ENCODE measurements at places on chromosomes 1 and 21. TPM values are rescaled to one million over a fixed set of nuclear protein-coding genes. Genes with fewer than 3 reads are reported as not detected.

DNA sequence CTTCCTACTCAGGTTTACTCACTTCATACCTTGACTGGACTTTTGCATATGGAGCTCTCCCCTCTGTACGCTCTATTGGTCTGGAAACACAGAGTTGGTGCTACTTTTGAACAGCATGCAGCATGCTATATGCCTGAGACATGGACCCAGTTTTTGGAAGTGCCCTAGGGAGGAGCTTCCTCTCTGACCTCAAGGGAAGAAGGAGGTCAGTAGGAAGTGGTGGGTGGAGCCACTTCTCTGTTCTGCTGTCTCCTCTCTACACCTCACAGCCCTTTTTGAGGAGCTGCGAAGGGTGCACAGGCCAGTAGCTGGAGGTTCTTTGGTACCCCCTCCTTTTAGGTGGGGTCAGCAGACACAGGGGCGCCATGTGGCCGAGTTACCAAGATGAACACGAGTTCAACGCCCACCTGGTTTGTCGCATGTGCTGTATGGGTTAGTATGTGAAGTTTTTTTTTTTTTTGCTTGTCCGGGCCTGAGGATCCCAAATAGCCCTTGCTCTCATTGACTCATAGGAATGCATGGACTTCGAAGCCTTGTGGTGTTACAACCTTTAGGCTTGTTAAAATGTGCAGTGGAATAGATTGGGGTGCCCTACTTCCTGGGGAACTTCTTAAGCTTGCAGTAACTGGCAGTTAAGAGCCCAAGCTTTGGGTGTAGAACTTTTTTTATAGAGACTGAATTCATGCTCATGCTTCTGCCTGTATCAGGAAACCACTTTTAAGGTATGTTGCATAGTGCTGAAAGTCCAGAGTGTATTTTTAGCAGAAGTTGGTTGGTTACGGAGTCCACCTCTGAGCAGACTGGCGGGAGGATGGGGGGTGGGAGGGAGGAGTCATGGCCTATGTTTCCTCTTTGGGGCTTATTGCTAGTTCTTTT is 10.7 kb downstream of the MACF1 start:
- no peak for DNase-seq

GRCh38 chr1:6545276-6546112 is 8.8 kb downstream of the NOL9 start:
- DNase-seq = no peak

DNA sequence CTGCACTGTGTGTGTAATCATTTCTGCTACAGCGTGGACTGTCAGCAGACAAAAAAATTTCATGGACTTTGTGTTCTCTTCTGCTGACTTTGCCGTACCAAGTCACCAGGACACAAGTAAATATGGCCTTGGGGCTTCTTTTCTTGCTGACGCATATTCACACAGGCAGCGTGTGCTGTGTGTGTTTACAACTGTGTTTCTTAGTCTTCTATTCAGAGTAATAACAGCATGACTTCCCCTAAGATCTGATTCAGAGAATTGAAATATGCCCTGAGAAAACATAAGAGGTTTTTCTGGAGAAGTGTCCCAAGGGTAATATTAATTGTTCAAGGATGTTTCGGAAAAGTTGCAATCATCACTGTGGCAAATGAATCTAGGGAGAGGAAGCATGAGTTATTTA is 47.1 kb upstream of the DYNLT5 start:
- DNase-seq = no peak

GRCh38 chr1:173332026-173332425 is 124.9 kb upstream of the TNFSF4 start:
- no peak for DNase-seq

GRCh38 chr1:227781314-227781930 is 34.1 kb upstream of the PRSS38 start:
- peak; percentile 2 for DNase-seq

- no peak for DNase-seq
Observed at GRCh38 chr1:200296091-200296661, 113.7 kb downstream of the ZNF281 start.

DNA sequence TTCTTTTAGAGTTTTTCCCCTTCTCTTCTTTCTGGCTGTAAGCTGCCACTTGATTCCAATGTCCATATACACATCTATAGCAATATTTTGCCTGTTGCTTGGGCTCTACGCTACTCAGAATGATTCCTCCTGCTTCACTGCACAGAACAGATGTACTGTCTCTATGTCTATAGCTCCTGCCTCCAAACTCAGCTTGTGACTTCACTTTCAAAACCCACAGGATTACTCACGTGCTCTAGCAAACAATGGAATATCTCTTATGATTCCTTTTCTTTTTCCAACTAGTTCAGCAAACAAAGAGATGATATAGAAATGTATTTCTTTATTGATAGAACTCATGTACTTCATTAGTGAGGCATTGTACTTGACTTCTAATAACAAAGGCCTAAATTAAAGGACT is 80.5 kb upstream of the SOX13 start:
- DNase-seq = no peak

GRCh38 chr1:230858236-230858820 is 10.0 kb downstream of the C1orf198 start:
- DNase-seq = no peak

DNA sequence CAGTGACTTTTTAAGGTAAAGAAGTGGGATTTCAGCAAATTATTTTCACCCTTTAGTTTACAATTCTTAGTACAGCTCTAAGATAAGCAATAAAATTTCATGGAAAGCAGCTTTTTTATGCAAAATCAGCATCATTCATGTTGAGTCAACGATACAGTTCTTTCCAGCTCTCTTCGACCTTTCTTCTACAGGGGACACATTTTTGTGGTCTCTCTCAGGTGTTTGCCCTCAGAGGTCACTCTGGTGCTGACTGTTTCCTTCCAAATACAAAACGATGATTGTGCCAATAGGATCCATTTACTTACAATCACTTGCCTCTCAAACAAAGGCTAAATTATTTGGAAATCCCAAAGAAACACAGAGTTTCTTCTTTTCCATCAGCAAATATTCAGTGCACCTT is 51.0 kb downstream of the PSMG1 start:
- no peak for DNase-seq

- DNase-seq = no peak
Observed at GRCh38 chr1:59212706-59213105, 84.2 kb upstream of the FGGY start.

DNA sequence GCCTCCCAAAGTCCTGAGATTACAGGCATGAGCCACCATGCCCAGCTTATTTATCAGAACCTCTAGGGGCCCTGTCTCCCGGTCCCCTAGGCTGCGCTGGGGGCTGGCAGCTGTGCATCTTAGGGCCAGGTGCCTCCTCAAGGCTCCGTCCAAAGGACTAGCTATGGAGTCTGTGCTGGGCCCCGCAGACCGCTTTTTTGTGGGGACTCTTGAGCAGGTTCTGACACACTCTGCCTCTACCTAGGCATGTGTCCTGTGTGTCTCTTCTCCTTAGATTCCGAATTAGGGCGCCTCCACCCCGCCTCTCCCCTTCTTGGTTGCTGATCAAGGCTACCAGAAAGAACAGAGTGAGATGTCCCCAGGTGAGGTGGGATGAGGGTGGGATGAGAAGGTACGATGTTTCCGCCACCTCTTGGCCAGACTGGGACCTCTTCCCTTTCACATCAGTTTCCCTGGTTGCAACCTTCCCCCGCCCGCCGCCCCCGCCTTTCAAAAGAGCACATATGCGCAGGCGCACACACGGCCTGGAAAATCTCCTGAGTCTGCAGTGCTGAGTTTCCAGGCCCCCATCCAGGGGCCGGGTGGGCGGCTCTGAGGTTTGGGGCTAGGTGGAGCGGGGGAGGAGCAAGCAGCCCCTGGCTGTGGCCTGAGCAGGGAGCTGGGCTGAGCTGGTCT is 5.0 kb upstream of the PTPN7 start:
- DNase-seq = no peak

- no peak for DNase-seq
Observed at GRCh38 chr1:161374373-161374772, 6.7 kb upstream of the CFAP126 start.

GRCh38 chr1:153849487-153850185 is 73.1 kb downstream of the GATAD2B start:
- no peak for DNase-seq

GRCh38 chr1:101363891-101364318 is 127.1 kb downstream of the S1PR1 start:
- DNase-seq = no peak

- DNase-seq = peak; percentile 64
Observed at GRCh38 chr1:19676438-19676922, 11.8 kb downstream of the HTR6 start.

DNA sequence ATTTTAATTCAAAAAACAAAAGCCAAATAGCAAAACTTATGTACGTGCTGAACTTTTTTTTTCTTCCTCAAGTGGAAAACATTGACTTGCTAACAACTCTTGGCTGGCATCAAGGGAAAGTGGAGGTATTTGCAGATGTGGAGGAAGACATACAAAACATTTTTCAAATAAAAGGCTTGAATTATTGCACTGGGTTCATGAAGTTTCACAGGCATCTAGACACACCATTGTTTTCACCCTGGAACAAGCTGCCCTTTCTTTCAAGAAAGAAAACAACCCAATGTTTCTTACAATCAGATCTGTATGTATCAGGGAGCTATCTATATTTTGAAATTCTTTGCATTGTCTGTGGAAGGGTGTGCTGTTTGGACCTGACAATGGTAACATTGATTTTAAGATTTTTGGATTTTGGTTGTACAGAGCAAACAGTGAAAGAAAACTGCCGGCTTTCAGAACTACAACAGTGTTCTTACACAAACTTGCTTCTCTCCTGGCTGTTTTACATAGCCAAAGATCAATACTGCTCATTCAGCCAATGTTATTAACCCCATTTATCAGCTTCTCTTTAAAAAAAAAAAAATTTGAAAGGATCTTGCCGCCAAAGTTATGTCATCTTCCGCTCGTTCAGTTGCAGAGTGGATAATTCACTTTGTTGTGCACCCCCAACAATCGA is 187.7 kb upstream of the FOXD3 start:
- no peak for DNase-seq

GRCh38 chr1:68346188-68346808 is 103.5 kb downstream of the RPE65 start:
- DNase-seq = peak; percentile 59

- DNase-seq = peak; percentile 89
Observed at GRCh38 chr21:19523746-19524145, 1120.2 kb upstream of the TMPRSS15 start.

DNA sequence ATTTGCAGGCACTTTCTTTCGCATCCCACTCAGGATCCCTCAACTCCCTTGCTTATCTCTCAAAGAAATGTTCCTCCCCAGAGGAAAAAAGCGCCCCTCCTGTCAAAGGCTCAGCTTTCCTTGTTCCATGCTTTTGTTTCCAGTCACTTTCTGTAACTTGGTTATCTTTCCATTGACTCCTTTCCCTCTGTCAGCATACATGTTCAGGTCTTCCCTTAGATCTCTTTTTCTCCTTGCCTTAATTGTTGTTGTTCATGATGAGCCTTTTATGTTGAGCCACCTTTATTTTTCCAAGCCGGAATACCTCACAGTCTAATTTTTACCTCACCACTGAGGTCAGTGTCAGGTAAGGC is 46.5 kb upstream of the PODN start:
- no peak for DNase-seq

DNAJC28 gene
- total RNA-seq = 2.0 TPM

PHGDH gene
- 148 TPM for total RNA-seq

MTARC2 gene
- 5.4 TPM for total RNA-seq

USP21 gene
- 16.0 TPM for total RNA-seq

SEMA4A gene
- 1.2 TPM for total RNA-seq

TTC3 gene
- 140 TPM for total RNA-seq

SLC2A1 gene
- total RNA-seq = 64.8 TPM

HDAC1 gene
- 160 TPM for total RNA-seq

Measured in SJCRH30 (cell line).